Upper lobe of left lung (tissue), 6 donors: ENCODE measurements at places on chromosomes 6 and 20.
A peak's percentile ranks its signal among the peaks of the same experiment; 100 is the strongest.

- no peak for DNase-seq
These were observed 432.6 kb downstream of the MMUT start for GRCh38 chr6:49030251-49031020.

- DNase-seq = no peak
These were observed 176.4 kb downstream of the SAMD5 start for GRCh38 chr6:147684906-147685305.

DNA sequence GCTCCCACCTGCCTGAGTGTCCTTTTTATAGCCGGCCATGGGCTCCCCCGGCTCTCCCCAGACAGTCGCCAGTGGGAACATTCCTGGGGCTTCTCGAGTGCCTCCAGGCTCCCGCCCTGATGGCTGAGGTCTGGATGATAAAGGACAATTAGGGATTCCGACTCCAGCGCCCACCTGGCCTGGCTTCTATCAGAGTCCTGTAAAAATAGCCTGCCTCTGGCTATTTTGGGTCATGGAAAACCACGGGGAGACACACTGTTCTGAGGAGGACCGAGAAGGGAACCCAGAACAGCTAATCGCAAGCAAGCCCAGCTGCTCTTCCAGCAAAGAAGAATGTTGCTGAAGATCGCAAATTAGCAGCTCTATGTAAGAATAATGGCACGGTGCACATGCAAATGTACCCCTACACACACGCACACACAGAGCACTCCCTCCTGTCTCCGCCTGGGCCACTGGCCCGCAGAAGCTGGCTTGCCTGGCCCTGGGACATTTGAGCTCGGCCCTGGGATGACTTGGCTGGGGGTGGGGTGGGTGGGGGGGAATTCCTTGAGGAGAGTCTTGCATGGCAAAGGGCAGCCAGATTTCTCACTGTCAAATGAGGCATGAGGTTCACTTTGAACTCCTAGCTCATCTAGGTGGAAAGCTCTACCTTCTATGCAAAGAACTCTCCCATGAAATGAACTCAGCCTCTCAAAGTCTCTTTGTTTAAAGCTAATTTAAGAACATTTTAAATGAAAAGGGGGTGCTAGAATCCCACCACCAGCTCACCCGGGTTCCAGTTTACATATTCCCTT, 55.3 kb downstream of the CTCFL start:
- no peak for DNase-seq

DNA sequence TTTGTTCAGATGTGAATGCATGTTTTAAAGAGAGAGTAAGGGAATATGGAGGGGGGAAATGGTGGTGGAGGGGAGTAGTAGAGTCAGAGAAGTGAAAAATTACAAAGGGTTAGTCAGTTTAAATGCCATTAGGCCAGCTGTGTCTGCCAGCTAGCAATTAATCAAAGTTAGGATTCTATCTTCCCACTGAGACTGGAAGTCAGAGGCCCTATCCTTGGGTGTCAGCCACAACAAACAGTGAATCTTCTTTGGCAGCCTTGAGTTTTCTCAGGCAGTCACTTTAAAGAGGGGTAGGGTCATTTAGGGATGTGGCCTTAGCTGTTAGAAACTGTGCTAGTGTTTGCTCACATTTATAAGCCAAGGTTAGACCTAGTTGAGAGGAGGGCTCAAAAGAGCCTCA, 120.5 kb upstream of the BTBD3 start:
- no peak for DNase-seq

GRCh38 chr6:126890055-126890454, 228.4 kb upstream of the RSPO3 start:
- DNase-seq = no peak

GRCh38 chr6:109302176-109302575, 80.1 kb downstream of the CD164 start:
- no peak for DNase-seq

DNA sequence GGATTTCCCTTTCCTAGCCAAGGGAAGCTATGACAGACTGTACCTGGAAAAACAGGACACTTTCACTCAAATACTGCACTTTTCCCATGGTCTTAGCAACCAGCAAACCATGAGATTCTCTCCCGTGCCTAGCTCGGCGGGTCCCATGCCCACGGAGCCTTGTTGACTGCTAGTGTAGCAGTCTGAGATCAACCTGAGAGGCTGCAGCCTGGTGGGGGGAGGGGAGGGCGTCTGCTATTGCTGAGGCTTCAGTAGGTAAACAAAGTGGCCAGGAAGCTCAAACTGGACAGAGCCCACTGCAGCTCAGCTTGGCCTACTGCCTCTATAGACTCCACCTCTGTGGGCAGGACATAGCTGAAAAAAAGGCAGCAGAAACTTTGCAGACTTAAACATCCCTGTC, 61.8 kb downstream of the EPM2A start:
- peak; percentile 2 for DNase-seq

DNA sequence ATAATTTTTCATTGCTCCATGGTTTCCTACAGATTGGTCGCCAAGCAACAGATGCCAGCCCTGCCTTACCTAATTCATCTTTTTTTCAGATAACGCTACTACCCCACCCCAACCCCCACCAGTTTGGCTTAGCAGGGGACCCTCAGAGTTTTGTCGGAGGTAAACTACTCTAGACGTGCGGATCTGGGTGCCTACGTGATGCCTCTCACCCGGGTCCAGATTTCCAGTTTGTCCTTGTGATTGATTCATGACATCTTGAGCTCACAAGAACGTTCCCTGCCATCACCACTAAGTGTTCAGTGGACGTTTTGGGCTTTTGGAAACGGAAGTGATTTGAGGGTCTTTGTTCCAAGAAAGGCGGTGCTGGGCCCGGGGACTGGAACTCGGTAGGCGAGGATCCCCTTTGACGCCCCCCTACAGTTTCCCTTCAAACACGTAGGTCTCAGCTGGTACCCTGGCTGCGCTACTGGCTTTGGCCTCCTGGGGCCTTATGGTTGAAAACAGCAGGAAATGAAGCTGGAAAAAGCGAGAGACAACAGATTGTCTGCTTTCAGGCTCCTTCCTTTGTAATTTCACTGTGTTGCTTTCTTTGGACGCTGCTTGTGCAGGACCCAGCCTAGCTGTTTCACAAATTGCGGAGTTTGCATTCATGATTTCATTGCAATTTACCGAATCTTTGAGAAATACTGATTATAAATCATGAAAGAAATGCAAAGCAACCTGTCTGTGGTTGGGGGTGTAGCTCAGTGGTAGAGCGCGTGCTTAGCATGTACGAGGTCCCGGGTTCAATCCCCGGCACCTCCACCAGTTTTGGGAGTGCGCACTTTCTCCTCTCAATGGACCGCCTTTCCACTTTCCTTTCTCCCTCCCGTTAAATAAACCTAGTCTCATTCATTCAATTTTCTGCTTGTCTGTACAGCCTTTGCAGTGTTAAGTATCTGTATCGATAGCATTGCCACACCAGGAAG, 81.0 kb downstream of the GPX5 start:
- no peak for DNase-seq

DNA sequence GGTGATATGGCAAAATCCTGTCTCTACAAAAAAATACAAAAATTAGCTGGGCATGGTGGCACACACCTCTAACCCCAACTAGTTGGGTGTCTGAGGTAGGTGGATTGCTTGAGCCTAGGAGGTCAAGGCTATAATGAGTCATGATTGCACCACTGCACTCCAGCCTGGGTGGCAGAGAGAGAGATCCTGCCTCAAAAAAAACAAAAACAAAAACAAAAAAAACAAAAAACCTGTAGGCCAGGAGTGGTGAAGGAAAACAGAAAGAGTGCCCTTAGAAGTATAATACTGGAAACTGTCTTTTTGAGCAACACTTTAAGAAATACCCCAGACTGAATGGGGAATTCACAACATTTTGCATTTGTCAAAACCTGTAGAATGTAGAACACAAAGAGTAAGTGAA, 85.3 kb downstream of the JARID2 start:
- peak; percentile 37 for DNase-seq
